ENCODE measurements at places on chromosomes 3 and 15.

GRCh38 chr3:15102836-15103235, 3.9 kb upstream of the RBSN start:
- DNase-seq = no peak

- no peak for DNase-seq
Observed at GRCh38 chr15:69606921-69607500, 154.4 kb downstream of the RPLP1 start.

- DNase-seq = no peak
Observed at GRCh38 chr15:50911621-50912020, 3.1 kb downstream of the AP4E1 start.

DNA sequence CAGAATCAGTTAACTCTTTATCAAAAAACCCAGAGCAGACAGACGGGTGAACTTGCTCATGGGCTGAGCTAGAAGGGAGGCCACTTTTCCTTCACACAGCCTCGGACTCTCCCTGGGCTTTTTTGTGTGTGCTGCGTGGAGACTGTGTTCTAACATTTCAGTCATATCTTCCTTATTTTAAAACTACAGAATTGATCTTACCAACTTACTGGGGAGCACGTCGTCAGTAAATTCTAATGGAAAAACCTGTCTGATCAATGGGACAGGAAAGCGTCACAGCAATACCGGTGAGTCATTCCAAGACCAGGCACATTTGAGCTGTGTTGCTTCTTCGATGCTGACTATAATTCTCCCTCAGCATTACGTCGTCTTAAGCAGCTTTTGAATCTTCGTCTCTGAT, 145.1 kb downstream of the LPP start:
- no peak for DNase-seq

GRCh38 chr15:35505809-35506208, 40.2 kb downstream of the DPH6 start:
- no peak for DNase-seq

GRCh38 chr3:113867506-113867905, 28.9 kb downstream of the GRAMD1C start:
- no peak for DNase-seq

DNA sequence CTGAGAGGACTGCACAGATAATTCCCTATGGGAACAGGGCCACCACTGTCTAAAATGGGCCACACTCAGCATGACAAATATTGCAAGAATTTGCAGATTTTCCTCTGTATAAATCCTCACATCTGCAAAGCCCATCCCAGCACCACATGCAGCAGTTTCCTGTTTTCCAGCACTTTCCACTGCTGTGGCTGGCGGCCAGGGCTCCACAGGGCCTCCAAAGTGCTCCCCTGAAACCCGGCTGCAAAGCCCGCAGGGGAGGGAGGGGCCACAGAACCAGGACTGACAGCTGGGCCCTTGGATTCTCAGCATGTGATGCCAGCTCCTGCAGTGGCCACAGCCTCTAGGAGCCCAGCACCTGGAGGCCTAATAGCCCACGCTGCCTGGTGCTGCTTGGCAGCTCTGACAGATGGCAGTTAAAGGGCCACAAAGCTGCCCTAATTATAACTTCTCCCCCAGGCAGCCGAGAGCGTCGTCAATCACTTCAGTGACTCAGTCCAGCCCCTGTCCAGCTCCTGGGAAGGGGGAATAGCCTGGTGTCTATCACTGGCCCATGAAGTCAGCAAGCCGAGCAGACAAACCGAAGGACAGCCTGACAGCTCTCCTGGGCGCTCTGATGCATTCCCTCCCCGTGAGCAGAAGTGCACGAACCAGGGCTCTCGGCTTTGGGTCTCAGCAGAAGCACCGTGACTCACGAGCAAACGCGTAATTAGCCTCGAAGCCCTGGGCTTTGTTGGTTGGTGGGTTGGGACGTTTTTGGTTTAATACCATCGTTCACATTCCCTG, 4.7 kb downstream of the LRRC15 start:
- DNase-seq = no peak

GRCh38 chr15:39579487-39580116, 1.3 kb upstream of the THBS1 start:
- DNase-seq = no peak

DNA sequence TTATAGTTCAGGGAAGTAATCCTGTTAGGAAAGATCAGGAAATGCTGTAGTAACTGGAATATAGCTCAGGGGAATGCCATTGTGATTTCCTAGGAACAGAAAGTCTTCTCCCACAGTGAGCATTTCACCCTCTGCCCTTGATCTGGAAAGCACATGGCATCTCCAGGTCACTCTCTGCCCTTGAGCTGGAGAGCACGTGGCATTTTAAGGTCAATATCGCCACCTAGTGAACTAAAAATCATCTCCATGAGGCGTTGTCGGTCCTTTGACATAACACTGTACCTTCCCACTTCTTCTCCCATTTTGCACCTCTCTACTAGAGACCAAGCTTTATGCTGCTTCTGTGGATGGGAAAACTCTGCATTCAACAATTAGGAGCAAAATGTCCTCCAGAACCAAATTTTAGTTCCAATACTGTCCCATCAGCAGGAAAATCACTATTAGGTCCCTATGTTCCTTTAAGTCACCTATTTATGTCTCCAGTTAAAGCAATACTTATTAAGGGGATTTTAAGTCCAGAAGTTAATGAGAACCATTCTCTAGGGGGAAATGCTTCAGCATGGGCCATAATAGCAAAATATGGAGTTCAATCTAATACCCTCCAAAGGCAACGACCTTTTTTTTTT, 54.7 kb upstream of the GK5 start:
- DNase-seq = peak; percentile 12

- no peak for DNase-seq
Observed at GRCh38 chr15:76149291-76149915, 89.6 kb downstream of the TMEM266 start.

- no peak for DNase-seq
Observed at GRCh38 chr3:8278448-8278847, 223.2 kb upstream of the LMCD1 start.

GRCh38 chr3:37492977-37493471, 318.6 kb upstream of the LRRFIP2 start:
- DNase-seq = no peak

DNA sequence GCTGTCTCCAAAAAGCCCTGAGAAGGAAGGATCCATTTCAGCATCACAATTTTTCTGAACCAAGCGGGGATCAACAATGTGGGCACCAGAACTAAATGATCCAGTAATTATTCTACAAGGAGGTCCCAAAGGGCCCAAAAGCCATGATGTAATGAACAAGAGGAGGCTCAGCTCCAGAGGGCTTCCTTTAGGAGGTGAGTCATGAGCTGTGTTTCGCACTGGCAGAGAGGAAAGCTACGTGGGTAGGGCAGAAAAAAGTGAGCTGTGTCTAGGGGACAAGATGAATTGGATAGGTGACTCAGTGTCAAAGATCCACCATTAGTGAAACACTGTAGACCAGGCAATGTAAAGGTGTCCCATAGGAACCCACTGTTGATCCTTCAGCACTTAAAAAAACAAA, 113.4 kb downstream of the RORA start:
- DNase-seq = no peak

DNA sequence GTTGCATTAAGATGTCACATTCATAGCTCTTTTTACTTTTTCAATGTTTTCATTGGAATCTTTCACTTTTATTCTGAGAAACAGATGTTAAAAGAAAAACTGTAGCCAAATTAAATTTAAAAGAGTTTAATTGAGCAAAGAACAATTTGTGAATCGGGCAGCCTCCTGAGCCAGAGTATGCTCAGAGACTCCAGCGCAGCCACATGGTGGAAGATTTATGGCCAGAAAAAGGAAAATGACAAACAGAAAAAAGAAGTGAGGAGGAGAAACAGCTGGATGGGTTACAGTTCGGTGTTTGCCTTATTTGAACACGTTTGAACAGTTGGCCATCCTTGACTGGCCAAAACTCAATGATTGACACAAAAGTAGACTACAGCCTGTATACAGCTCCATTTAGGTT, 33.8 kb upstream of the RAB11A start:
- DNase-seq = no peak

- no peak for DNase-seq
Observed at GRCh38 chr15:89998141-89998661, 2.9 kb upstream of the ZNF710 start.

- no peak for DNase-seq
Observed at GRCh38 chr3:11155341-11156025, 1.2 kb downstream of the HRH1 start.

GRCh38 chr15:80831606-80832224, 52.5 kb downstream of the CEMIP start:
- DNase-seq = no peak

GRCh38 chr15:92920595-92921161, 20.6 kb downstream of the CHD2 start:
- no peak for DNase-seq

GRCh38 chr3:42443292-42443691, 32.9 kb upstream of the LYZL4 start:
- no peak for DNase-seq

DNA sequence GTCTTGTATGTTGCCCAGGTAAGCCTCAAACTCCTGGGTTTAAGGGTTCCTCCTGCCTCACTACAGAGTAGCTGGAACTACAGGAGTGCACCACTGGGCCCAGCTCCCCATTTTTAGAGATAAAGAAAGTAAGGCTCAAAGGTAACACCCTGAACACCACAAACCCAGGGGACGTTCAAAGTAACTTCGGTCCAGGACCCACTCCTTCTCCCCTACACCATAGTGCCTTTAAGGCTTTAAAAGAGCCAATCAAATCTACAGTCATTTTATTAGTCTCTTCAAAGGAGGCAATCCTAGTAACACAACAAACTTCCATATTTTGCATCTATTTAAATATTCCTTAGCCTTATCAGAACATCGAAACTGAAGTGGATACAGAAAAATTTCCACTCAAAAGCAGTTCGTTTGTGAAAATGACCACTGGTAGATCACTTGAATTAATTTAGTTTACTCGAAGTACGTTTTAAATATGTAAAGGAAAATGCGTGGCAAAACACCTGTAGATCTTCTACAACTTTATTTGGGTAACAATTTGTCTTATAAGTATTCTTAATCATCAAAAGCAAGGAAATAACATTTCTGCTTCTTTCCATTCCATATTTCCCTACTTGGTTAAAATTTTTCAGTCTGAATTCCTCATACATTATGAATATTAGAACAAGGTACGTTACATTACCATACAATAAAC, 1.8 kb downstream of the STAG1 start:
- DNase-seq = no peak

DNA sequence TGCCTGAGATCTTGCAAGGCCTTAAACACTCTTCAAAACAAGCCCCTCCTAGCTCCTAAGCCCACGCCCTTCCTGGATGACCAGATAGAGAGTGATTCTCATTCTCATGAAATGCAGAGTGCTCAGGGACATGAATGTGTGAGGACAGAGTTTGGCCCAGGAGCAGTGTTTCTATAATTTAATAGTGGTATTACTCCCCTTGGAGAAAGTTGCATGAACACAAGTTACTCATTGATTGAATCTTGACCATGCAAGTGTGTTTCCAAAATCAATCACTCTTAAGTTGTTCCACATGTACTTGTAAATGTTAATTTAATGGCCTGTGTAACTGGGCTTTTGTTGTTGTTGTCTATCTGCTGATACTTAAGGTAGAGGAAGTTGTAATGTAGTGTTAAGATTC, 181.6 kb downstream of the ADAMTSL3 start:
- DNase-seq = no peak

- no peak for DNase-seq
Observed at GRCh38 chr3:185539934-185540333, 12.5 kb downstream of the LIPH start.

DNA sequence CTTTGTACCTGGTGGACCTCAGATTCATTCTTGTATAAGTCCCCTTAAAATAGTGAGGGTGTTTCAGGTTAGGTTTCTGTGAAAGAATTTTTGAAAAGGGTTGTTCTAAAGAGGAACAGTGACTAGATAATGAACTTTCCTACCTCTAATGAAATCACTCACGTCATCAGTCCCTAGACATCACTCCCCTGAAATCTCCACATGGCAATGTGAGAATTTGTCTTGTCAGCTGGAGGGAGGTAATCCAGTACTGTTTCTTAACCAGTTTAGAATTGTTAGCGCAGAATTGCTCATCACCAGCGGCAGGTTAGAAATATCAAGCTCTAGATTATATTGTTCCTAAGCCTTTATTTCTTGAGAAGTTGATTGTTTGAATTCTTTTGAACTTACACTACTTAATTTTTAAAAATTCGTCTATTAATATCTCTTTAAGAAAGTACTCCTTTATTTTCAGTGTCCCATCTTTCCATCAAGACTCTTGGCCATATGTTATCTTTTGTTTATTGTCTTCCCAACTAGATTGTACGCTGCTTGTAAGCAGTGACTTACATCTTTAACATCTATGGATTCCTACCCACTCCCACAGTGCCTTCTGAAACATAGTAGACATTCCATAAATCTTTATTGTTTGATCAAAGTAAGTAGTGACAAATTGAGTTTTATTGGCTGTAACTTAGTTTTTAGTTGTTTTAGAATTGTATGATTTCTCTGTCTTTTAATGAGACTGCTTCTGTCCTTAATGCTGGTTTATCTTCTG, 52.8 kb downstream of the RASA2 start:
- no peak for DNase-seq

DNA sequence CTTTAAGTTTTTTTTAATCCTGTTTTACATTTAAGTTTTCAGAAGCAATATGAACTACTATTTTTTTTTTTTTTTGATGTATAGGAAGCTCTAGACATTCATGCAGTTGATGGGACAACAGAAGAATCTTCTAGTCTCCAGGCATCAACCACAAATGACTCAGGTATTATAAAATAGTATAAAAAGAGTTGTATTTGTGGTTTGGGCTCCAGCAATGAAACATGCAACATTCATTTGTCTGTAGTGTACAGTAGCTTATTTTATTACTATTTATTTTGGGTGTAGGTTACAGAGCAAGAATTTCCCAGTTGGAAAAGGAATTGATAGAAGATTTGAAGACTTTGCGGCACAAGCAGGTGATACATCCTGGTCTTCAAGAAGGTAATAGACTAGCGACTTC, 38.6 kb downstream of the MGA start:
- DNase-seq = no peak

- DNase-seq = no peak
Observed at GRCh38 chr15:89139613-89140499, 51.6 kb downstream of the ABHD2 start.

GRCh38 chr3:16081661-16082060, 92.8 kb upstream of the GALNT15 start:
- no peak for DNase-seq

DNA sequence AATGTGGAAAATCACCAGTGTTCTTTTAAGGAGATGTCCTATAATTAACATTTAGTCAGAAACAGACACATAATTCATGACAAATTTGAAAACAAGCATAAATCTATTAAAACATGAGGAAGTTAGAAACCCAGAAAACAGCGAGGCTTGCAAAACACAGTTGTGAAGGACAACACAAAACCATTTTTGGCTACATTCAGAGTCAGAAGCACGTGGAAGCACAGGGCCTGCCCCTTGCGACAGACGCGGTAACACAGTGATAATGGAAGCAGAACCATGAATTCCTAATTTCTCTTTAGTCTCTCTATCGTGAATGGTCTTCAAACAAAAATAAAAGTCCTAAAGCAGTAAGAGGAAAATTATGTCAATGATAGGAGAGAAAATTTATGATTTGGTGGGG, 12.2 kb downstream of the NCEH1 start:
- no peak for DNase-seq

GRCh38 chr15:41905036-41905793, 11.4 kb upstream of the SPTBN5 start:
- no peak for DNase-seq
